ENCODE measurements at places on chromosomes 16 and 17.

DNA sequence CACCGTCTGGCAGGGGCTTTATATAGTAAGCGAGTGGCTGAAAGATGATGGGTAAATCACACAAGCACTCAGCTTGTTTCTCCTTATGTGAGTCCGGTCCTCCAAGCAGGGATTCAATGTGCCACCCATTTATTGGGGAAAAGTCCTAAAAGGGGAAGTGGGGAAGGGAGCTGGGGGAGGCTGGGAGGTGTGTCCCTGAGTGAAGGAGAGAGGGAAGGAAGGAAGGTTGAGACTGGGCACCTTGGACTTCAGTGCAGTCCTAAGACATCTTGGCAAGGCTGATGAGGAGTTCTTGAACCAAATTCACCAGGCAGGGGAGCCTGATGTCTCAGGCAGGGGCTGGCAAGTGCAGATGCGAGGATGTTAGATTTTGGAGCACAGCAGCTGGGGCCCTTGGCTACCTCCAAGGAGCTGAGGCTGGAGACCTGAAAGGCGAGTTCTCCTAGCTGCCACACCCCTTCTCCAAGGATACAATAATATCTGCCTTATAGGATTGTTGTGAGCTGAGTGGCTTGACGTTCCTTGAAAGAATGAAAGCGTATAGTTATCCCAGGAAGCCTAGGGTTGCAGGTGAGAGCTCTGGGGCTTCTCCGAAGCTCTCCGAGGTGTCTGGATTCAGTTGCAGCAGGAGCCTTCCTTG, 23.0 kb upstream of the CYLD start:
- no peak for DNase-seq

GRCh38 chr16:86241681-86242080, 268.6 kb upstream of the FOXF1 start:
- no peak for DNase-seq

- DNase-seq: no peak
These were observed 213.2 kb downstream of the C16orf78 start for GRCh38 chr16:49586466-49587450.

GRCh38 chr17:58382108-58382871, 30.3 kb upstream of the SUPT4H1 start:
- no peak for DNase-seq

- no peak for DNase-seq
These were observed 89.5 kb downstream of the ABCC1 start for GRCh38 chr16:16038950-16039349.
